ENCODE measurements at places on chromosomes 5 and 9.

- H3K27me3 ChIP-seq = no peaks in the 10 kb centered on the region
- DNase-seq = peak; percentile 31
- H3K27ac ChIP-seq = no peak overlapping the region
- H3K4me1 ChIP-seq = peaks cover 4% of the 10 kb centered on the region
These were observed 909 bp downstream of the SLC36A1 start for GRCh38 chr5:151448038-151448985.

- no peaks in the 10 kb centered on the region for H3K27me3 ChIP-seq
- DNase-seq = no peak
- H3K4me1 ChIP-seq = no peaks in the 10 kb centered on the region
- H3K4me3 ChIP-seq = no peak overlapping the region
These were observed 57.2 kb downstream of the ACO1 start for GRCh38 chr9:32441678-32442077.

DNA sequence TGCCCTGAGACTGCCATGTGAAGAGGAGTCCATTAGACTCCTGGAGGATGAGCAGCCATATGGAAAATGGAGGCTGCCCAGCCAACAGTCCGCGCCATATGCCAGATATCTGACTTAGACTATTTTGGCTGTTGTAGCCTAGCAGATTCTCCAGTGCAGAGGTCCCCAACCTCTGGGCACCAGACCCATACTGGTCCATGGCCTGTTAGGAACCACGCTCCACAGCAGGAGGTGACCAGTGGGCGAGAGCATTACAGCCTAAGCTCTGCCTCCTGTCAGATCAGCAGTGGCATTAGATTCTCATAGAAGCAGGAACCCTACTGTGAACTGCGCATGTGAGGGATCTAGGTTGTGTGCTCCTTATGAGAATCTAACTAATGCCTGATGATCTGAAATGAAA is 851.9 kb downstream of the NR2F1-AS1 start:
- H3K36me3 ChIP-seq = no peaks in the 10 kb centered on the region
- no peak for DNase-seq
- H3K4me1 ChIP-seq = no peaks in the 10 kb centered on the region
- H3K4me3 ChIP-seq = no peak overlapping the region
- no peaks in the 10 kb centered on the region for H3K27me3 ChIP-seq

GRCh38 chr9:98134702-98135557 is 15.9 kb upstream of the TRIM14 start:
- H3K4me3 ChIP-seq = no peak overlapping the region
- no peaks in the 10 kb centered on the region for H3K36me3 ChIP-seq
- H3K27ac ChIP-seq = no peak overlapping the region
- no peak for DNase-seq
- H3K27me3 ChIP-seq = no peaks in the 10 kb centered on the region

DNA sequence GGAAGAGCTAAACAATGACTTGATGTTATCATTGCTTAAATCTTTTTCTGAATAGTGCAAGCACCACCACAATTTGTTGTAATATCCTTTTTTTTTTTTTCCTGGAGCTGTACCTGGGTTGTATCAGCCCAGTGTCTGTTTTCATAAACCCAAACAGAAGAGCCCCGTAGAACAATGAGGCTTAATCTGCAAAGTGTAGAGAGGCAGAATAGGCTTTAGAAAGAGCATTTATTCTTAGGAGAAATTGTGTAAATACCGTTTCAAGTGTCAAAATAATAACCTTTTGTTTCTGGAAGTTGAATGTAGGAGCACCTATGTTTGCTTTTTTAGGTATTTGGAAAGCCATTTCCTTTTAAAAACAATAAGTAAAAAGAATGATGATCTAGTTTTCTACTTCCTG is 26.4 kb downstream of the RGS7BP start:
- no peak overlapping the region for H3K4me3 ChIP-seq
- H3K27me3 ChIP-seq = no peaks in the 10 kb centered on the region
- no peak for DNase-seq
- H3K27ac ChIP-seq = no peak overlapping the region
- H3K36me3 ChIP-seq = no peaks in the 10 kb centered on the region

DNA sequence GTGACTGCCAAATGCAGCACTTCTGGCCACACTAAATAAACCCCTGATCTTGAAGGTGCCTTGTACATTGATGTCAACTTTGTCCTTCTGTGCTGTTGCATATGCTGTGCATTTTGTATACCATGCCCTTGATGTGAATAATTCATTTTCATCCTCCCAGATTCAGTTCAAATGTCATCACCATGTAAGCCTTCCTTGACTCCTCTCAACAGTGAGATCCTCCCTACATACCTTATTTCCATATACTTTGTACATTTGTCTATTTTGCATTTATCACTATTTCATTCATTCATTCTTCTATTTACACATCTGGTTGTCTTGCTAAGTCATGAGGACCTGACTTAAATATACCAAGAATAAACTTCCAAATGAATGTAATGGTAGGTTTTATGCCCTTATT is 273.2 kb upstream of the EFNA5 start:
- no peaks in the 10 kb centered on the region for H3K27me3 ChIP-seq
- H3K4me1 ChIP-seq = no peaks in the 10 kb centered on the region
- no peak overlapping the region for H3K4me3 ChIP-seq
- no peaks in the 10 kb centered on the region for H3K36me3 ChIP-seq
- no peak overlapping the region for H3K27ac ChIP-seq

DNA sequence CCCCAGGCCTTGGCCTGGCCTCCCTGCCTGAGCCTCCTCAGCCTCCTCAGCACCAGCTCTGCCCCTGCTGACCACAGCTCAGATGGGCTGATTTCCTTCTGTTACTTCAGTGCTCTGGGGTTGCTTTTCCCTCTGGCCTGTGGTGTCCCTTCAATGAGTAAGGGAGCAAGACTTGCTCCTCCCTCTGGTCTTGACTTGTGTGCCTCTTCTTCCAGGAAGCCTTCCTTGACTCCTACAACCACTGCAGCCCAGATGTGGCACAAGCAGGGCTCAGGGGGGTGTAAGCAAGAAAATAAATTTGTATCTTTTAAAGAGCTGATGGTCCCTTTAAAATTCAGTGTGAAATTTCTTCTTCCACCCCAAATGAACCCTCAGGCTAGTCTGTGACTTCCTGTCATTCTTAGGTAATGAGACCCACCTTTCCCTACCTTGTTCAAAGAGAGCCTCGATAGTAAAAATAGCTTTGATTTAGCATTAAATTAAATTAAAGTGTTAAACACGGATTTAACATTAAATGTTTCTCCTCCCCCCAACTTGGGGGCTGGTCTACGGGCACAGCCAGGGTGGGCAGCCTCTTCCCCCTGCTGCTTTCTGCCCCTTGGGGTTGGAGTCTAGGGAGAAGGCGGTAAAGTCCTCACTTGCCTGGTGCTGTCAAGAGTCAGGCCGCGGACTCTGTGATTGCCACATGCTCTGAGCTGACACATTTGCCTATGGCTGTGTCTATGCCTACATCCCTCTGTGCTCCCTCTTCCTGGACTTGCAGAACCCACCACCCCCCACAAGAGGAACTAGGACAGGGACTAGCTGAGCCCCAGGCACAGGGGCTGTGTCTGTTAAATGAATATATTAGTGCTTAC is 64.5 kb downstream of the OLFM1 start:
- H3K27ac ChIP-seq = no peak overlapping the region
- no peak for DNase-seq
- H3K36me3 ChIP-seq = no peaks in the 10 kb centered on the region
- H3K4me3 ChIP-seq = no peak overlapping the region

DNA sequence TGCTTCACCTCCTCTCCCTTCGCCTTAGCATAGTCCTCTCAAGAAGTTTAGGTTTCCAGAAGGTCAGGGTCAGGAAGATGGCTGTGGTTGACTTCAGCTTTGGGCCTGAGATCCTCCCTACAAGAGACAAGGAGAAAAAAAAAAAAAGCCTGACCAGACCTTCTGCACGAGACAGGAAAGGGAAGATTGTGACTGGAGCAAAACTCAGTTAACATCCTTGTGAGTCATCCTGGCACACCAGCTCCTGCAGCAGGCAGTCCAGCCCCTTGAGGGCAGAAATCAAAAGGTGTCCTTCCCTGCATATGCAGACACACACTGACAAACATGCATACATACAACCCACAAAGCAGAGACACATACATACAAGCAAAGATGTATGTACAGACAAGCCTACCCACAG is 18.0 kb upstream of the ENHO start:
- no peak for DNase-seq
- H3K4me1 ChIP-seq = no peaks in the 10 kb centered on the region
- peaks cover 11% of the 10 kb centered on the region for H3K27me3 ChIP-seq
- no peaks in the 10 kb centered on the region for H3K36me3 ChIP-seq
- no peak overlapping the region for H3K4me3 ChIP-seq

GRCh38 chr5:93569300-93570160 is 11.5 kb downstream of the NR2F1-AS1 start:
- DNase-seq = no peak
- H3K4me1 ChIP-seq = peaks cover 35% of the 10 kb centered on the region
- H3K36me3 ChIP-seq = no peaks in the 10 kb centered on the region
- peaks cover 45% of the 10 kb centered on the region for H3K27me3 ChIP-seq
- no peak overlapping the region for H3K4me3 ChIP-seq

GRCh38 chr5:143134269-143134668 is 269.2 kb downstream of the NR3C1 start:
- no peak overlapping the region for H3K4me3 ChIP-seq
- peaks cover 7% of the 10 kb centered on the region for H3K4me1 ChIP-seq
- H3K27ac ChIP-seq = peak overlapping the region; percentile 89
- no peaks in the 10 kb centered on the region for H3K27me3 ChIP-seq

GRCh38 chr9:34170237-34170991 is 8.4 kb upstream of the UBAP1 start:
- H3K36me3 ChIP-seq = no peaks in the 10 kb centered on the region
- no peaks in the 10 kb centered on the region for H3K27me3 ChIP-seq
- no peak for DNase-seq
- H3K27ac ChIP-seq = no peak overlapping the region
- no peaks in the 10 kb centered on the region for H3K4me1 ChIP-seq

DNA sequence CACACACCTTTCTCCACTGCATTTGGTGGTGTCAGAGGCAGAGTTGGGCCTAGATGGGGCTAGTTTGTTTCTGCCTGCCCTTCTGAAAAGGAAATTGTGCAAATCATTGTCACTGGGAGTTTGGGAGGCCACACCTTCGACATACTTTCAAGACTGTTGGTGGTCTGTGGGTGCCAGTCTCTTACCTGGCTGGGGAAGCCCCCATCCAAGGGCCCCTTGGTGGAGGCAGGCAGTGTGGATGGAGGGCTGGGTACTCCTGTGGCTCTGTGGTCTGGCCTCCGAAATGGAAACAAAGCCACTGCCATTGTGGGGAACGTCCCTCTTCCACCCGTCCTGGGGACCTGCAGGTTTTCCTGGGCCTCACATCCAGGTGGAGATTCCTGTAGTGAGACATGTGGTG is 10.9 kb upstream of the PHYHD1 start:
- H3K27ac ChIP-seq = no peak overlapping the region
- H3K36me3 ChIP-seq = peaks cover 34% of the 10 kb centered on the region
- H3K4me1 ChIP-seq = peaks cover 22% of the 10 kb centered on the region

GRCh38 chr5:108481355-108481931 is 99.5 kb upstream of the FBXL17 start:
- H3K27me3 ChIP-seq = no peaks in the 10 kb centered on the region
- H3K4me1 ChIP-seq = no peaks in the 10 kb centered on the region
- no peak overlapping the region for H3K4me3 ChIP-seq
- DNase-seq = peak; percentile 9

- no peak overlapping the region for H3K27ac ChIP-seq
- no peaks in the 10 kb centered on the region for H3K36me3 ChIP-seq
- no peak overlapping the region for H3K4me3 ChIP-seq
- no peaks in the 10 kb centered on the region for H3K27me3 ChIP-seq
- DNase-seq = no peak
These were observed 29.0 kb upstream of the FCN1 start for GRCh38 chr9:134946663-134947062.

DNA sequence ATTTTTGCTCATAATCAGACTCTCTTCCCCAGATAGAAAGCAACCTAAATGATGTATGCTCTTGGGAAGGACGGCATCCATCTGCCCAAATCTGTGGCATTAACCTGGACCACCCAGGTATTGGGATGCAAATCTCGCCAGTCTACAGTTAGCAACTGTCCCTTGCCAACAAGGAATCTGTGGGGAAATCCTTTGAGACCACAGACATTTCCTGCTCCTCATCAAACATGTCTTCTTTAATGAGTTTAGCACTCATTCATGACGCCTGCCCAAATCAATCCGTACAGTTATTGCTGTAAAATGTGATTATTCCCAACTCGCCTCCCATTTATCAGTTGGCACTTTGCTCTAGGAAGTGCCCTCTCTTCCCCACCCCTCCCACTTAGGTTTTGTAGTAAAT is 7.8 kb downstream of the ROR2 start:
- H3K27ac ChIP-seq = no peak overlapping the region
- H3K4me1 ChIP-seq = peaks cover 2% of the 10 kb centered on the region
- no peak for DNase-seq
- no peaks in the 10 kb centered on the region for H3K36me3 ChIP-seq
- no peaks in the 10 kb centered on the region for H3K27me3 ChIP-seq
- H3K4me3 ChIP-seq = no peak overlapping the region

DNA sequence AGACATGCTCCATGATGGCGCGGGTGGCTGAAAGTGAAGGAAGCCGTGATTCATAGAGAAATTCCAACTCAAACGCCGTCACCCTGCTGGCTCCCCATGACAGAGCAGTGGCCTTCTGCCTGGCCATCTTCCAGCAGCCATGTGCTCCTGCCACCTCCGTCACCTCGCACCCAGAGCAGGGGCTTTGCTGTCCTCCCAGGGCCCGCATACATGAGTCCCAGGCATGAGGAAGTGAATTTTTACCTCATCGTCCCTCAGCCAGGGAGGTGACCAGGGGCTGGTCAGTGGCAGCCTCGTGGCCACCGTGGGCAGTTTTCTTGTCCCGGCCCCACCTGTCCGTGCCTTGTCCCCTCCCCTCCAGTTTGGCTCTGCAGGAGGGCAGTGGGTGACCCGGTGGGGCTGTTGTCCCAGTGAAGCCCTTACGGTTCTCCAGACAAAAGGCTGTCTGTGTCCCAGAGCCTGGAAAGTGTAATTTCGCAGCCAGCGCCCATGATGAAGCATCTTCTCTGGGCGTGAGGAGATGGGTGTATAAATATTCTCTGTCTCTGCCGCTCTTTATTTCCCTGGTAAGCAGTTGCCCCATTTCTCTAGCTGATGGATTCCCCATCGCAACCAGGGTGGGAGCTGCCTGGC is 124.0 kb upstream of the LMX1B start:
- no peak overlapping the region for H3K27ac ChIP-seq
- peaks cover 5% of the 10 kb centered on the region for H3K4me1 ChIP-seq
- H3K4me3 ChIP-seq = no peak overlapping the region
- no peaks in the 10 kb centered on the region for H3K27me3 ChIP-seq

DNA sequence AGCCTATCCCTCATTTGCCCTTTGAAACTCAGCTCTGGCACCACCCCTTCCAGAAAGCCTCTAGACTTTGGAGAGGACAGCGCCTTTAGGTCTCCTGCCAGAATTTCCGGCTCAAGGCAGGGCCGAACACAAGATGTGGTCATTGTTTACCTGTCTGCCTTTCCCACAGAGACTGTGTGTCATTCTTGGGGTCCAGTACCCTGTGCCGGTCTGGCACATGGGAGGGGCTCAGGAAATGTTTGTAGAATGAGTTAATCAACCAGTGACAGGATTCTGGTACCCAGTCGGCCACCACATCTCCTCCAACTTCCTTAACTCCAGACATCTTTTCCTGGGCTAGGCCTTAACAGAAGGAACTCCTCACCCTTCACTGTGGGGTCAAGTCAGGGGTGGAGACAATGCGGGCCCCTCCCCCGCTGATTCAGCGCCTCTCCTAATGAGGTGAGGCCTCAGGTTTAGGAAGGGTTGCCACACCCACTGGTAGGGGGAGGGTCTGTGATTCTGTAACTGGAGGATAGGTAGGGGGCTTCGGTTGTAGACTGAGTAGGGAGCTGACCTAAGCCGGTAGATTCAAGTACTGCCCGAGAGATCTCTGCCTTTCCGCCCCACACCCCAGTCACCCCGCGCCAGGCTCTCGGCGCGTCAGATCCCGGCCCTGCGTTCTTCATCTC is 29.3 kb downstream of the PCDH1 start:
- H3K27ac ChIP-seq = peak overlapping the region; percentile 99
- H3K4me3 ChIP-seq = peak overlapping the region; percentile 78
- no peak for DNase-seq
- peaks cover 30% of the 10 kb centered on the region for H3K4me1 ChIP-seq
- H3K27me3 ChIP-seq = no peaks in the 10 kb centered on the region
- peaks cover 11% of the 10 kb centered on the region for H3K36me3 ChIP-seq
